ENCODE measurements at places on chromosomes 2 and 18.

DNA sequence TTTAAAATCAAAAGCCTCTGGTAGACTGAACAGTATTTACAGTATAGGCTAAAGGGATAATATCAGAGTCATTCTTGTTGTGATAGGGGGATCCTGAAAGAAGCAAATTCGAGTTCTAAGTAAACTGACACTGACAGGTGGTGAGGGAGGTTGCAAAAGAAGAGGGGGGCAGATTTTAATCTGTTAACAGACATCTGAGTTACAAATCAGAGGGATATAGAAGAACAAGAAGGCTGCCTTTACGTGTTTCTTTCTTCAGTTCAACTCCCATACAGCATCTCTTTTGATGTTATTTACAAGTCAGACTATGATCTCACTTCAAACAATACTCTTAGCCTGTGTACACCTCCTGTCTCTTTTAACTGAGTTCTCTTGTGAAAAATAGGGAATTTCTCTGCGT, 16.3 kb upstream of the ITGA4 start:
- no peak for DNase-seq

DNA sequence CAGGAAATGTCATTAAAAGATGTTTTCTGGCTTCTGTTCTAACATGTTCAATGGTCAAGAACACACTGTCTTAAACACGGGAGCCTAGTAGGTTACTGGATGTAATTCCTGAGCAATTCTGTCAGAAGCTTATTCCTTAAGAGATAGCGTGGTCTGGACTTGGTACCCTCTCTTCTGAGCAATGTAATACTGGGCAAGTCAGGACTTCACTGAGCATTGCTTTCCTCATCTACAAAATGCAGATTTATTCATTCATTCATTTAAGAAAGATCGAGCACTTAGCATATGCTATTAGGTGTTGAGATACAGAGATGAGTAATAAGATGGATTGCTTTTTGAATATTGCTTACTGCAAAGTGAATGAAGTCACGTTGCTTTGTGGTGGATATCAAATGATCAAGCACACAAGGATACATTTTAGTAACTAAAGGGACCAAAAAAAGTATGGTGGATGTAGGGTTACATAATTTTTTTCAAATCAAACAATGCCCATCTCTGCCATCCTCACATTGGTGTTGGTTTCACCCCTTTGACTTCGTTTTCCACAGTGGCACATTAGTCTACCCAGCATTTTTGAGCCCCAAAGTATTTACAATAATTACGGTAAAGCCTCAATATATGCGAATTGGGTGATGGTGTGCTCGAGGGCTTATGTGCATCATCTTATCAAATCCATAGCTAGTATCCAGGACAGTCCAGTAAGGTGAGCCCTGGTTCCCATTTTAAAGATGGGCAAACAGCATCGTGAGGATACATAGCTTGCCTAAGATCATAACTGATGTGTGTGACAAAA, 65.3 kb downstream of the ZC3H6 start:
- no peak for DNase-seq

DNA sequence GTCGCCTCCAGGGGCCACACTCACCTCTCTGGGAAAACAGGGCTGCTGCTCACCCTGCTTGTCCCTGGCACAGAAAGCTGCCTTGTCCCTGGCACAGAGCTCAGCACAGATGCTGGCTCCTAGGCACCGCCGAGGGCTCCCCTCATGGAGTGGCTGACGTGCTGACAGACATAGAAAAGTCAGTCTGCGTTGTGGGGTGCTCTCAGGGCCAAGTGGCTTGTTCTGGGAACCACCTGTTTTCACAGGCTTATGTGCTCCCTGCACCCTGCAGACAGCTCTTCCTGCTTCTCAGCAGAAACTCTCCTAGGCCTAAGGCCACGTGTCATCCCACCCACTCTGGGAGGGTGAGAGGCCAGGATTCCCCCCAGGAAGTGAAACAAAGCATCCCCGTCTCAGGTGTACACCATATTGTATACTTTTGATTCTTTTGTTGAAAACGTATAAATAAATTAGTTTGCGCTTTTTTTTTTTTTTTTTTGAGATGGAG, 84.7 kb upstream of the TMEM200C start:
- peak; percentile 67 for DNase-seq

- DNase-seq, result peak; percentile 19
These were observed 476 bp downstream of the STRN start for GRCh38 chr2:36965751-36966369.
